ENCODE measurements at places on chromosomes 6 and 20. TPM values are rescaled to one million over a fixed set of nuclear protein-coding genes. Genes with fewer than 3 reads are reported as not detected.
A peak's percentile ranks its signal among the peaks of the same experiment; 100 is the strongest.

DNA sequence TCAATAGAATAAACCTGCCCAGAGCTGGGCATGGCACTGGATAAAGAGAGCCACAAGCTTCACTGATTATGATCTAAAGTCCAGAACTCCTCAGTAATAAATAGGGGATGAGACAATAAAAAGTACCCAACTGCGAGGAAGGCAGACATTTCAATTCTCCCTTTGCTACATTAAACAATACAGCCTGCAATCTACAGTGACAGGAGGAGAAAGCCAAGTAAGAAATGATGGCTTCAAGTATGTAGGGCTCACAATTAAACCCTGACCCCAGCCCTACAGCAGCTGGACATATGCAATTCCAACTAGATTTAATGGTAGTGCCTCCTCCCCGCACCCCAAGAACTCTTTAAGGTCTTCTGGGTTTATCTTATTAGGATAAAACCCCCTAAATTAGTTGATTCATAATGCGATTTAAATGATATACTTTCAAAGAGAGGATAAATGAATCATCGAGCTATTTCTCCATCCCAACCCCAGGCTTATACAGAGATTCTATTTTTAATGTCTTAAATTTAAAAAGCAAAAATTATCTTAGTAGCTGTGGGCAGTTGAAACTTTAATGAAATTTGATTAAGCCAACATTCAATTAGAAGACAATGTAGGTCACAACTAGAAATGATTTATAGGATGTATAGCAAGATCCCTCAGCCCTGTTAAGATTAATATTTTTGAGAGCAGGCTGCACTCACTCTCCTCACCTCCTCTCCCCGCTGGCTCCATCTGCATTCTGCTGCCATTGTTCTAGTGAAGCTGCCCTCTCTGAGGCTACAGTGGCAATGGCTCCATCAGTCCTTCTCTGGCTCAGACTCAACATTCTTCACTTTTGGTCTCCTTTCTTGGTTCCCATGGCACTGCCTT, 57.1 kb downstream of the OGFRL1 start:
- no peak for DNase-seq

DNA sequence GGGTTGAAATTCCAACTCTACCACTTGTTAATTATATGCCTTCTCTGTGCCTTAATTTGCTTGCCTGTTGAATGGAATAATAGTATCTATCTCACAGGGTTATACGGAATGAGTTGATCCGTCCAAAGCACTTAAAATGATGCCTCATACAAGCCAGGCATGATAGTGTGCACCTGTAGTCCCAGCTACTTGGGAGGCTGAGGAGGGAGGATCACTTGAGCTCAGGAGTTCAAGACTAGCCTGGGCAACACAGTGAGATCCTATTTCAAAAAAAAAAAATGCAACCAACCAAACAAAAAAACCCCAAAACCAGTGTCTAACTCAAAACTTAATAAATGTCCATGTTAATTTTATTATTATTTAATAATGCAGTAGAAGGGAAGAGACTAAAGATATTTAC, 35.3 kb downstream of the SAMHD1 start:
- DNase-seq, result no peak

- no peak for DNase-seq
These were observed 184.2 kb downstream of the PHF3 start for GRCh38 chr6:63819831-63820230.

DNA sequence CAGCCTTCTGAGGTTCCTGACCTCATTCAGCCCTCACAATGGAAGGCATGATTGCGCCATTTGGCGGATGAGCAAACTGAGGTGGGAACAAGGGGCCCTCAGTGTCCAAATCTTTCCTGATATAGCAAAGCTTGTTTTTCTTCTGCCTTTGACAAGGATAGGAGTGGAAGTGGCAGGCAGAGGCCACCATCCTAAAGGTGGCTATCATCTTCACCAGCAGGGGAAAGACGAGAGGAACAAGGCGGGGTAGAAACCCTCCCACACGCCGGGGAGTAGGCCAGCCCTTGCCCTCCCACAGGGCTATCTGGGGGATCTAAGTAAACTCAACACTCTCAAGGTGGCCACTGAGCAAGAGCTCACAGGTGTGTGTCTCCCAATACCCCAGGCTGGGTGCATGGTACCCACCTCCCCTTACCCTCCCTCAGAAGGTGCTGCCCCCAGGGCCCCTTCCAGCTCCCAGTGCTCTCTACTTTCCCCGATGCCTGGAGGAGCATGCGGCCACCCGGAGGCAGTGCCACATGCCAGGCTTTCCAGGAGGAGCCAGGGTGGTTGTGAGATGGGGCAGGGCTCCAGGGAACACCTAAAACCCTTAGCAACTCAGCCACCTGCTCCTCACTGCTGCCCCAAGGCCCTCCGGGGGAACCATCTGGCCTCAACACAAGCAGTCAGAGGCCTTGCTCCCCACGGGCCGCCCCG, 11.2 kb downstream of the SPDEF start:
- DNase-seq, result peak; percentile 68

DNA sequence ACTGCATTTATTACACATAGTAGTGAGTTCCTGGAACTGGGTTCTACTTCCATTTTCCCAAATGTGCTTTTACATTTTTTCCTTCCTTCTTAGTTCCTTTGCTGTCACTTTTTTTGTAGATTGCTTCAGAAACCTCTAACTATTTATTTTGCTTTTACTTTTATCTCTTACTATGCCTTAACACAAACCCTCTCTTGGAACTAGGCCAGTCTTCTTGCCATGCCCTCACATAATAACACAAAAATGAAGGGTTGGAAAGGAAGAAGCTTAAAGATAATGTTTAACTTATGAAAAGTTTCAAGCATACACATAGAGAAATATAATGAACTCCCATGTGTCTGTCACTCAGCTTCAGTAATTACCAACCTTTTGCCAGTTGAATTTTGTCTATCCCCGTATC, 27.1 kb downstream of the TOP1 start:
- no peak for DNase-seq

- no peak for DNase-seq
These were observed 243.3 kb downstream of the EPHA7 start for GRCh38 chr6:93176070-93176469.

- DNase-seq, result no peak
These were observed 69.9 kb upstream of the MYLIP start for GRCh38 chr6:16058929-16059345.

- DNase-seq, result no peak
These were observed 6.1 kb upstream of the JARID2 start for GRCh38 chr6:15239616-15240364.

PGBD1 gene
- 3.0 TPM for total RNA-seq

LINC00237 gene
- not detected for total RNA-seq

Data from kidney (tissue), 22 donors.